Psoas muscle (tissue), 8 donors: ENCODE measurements at places on chromosomes 2 and 18. TPM values are rescaled to one million over a fixed set of nuclear protein-coding genes. Genes with fewer than 3 reads are reported as not detected.

SLC11A1 gene
- 3.9 TPM for total RNA-seq

PROKR1 gene
- total RNA-seq: not detected

CIB4 gene
- total RNA-seq: not detected

TMEM247 gene
- not detected for total RNA-seq

GRCh38 chr18:62354151-62354550 lies 29.0 kb downstream of the TNFRSF11A start:
- H3K27me3 ChIP-seq: no peaks in the 10 kb centered on the region
- H3K27ac ChIP-seq: no peak overlapping the region
- no peaks in the 10 kb centered on the region for H3K36me3 ChIP-seq
- no peak for DNase-seq
- H3K4me1 ChIP-seq: no peaks in the 10 kb centered on the region

DNA sequence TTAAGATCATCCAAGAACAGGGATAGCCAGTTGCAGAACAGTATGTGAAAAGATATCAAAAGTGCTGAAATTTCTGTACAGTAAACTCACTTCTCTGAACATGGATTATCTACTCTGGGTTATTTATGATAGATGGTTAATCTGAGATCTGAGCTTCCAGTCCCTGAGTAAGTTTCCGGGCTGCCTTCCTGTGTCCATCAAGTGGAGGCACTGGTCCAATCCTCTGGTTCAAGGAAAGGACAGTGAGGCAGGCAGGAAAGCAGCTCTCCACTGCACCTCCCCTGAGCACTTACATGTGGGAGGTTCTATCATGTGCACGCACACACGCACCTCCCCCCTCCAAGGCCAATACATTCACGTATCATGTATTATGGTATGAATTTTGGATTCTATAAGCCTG lies 32.5 kb downstream of the GPR45 start:
- H3K4me3 ChIP-seq: no peak overlapping the region
- peaks cover 98% of the 10 kb centered on the region for H3K36me3 ChIP-seq
- no peak overlapping the region for H3K27ac ChIP-seq
- H3K27me3 ChIP-seq: no peaks in the 10 kb centered on the region
- DNase-seq: no peak

DNA sequence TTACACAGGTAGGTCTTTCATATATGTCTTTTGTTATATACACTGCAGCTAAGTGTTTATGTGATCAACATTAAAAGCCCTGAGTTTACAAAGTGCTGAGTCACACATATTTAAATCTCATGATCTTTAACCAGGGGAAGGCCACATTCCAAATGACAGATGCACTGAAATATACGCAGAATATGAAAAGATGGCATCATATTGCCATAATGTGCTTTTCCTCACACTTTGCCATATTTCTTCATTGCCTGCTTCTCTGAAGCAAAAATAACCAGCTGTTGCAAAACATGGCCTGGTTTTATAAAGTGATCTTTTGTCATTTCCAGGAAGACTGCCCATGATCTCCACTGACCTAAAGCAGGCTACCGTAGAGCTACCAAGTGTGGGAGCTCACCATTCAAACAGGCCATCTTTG lies 93.5 kb upstream of the MAPRE2 start:
- no peaks in the 10 kb centered on the region for H3K27me3 ChIP-seq
- peak overlapping the region; percentile 12 for H3K4me3 ChIP-seq
- H3K4me1 ChIP-seq: peaks cover 13% of the 10 kb centered on the region
- no peak for DNase-seq
- no peaks in the 10 kb centered on the region for H3K36me3 ChIP-seq

DNA sequence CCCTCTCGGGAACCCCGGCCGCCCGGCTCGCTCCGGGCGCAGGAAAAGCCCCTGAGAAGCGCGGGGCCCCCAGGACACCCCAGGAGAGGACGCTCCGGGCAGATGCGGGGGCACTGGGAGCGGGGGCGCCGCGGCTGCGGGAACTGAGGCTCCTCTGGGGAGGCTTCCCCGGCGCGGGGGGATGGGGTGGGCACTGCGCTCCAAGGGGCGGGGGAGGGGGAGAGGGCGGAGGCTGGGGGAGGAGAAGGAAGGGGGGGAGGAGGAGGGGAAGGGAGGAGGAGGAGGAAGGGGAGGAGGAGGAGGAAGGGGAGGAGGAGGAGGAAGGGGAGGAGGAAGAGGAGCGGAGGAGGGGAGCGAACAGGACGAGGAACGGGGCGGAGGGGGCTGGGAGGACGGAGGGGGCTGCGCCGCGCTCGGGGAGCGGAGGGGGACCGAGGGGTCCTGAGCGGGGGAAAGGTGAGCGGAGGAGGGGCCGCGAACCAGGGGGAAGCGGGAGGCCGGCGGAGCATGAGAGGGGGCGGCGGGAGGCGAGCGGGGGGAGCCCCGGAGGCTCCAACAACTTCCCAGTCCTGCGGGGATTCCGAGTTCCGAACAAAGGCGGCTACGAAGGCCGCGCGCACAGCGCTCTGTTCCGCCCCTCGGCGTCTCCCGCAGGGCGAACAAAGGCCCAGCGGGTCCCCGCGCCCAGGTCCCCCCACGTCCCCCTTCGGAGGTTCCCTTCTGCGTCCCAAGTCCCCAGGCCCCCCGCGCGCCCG lies 742 bp downstream of the PXDN start:
- H3K27ac ChIP-seq: peak overlapping the region; percentile 71
- peak; percentile 44 for DNase-seq
- no peaks in the 10 kb centered on the region for H3K27me3 ChIP-seq
- H3K4me1 ChIP-seq: peaks cover 12% of the 10 kb centered on the region
- H3K4me3 ChIP-seq: peak overlapping the region; percentile 69

GRCh38 chr2:48205137-48205798 lies 299.0 kb upstream of the FBXO11 start:
- H3K4me1 ChIP-seq: no peaks in the 10 kb centered on the region
- no peak for DNase-seq
- no peaks in the 10 kb centered on the region for H3K36me3 ChIP-seq
- no peak overlapping the region for H3K4me3 ChIP-seq

GRCh38 chr2:127382831-127383230 lies 4.9 kb downstream of the MAP3K2 start:
- no peak for DNase-seq
- no peaks in the 10 kb centered on the region for H3K36me3 ChIP-seq
- H3K4me3 ChIP-seq: peak overlapping the region; percentile 7
- H3K27me3 ChIP-seq: no peaks in the 10 kb centered on the region
- H3K4me1 ChIP-seq: peaks cover 70% of the 10 kb centered on the region

GRCh38 chr2:1231466-1232063 lies 181.7 kb upstream of the TPO start:
- H3K27me3 ChIP-seq: no peaks in the 10 kb centered on the region
- no peaks in the 10 kb centered on the region for H3K36me3 ChIP-seq
- no peak overlapping the region for H3K27ac ChIP-seq
- H3K4me3 ChIP-seq: no peak overlapping the region

DNA sequence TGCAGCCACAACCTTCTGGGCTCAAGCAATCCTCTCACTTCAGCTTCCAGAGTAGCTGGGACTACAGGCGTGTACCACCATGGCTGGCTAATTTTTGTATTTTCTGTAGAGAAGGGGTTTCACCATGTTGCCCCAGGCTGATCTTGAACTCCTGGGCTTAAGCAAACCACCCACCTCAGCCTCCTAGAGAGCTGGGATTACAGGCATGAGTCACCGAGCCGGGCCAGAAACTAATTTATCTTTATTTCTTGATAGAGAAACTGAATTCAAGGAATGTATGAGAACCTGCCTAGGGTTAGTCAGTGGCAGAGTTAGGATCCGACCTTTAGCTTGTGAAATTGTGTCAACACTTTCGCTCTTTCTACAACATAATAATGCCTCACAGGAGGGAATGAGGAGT lies 19.3 kb upstream of the ITGAV start:
- peaks cover 5% of the 10 kb centered on the region for H3K4me1 ChIP-seq
- no peaks in the 10 kb centered on the region for H3K27me3 ChIP-seq
- H3K27ac ChIP-seq: no peak overlapping the region
- no peaks in the 10 kb centered on the region for H3K36me3 ChIP-seq
- DNase-seq: no peak
